ENCODE measurements at places on chromosomes 2 and 18.

- no peak for DNase-seq
Measured at GRCh38 chr2:58957188-58957840, 716.2 kb upstream of the FANCL start.

GRCh38 chr2:215832791-215833190 lies 180.6 kb downstream of the MREG start:
- no peak for DNase-seq

DNA sequence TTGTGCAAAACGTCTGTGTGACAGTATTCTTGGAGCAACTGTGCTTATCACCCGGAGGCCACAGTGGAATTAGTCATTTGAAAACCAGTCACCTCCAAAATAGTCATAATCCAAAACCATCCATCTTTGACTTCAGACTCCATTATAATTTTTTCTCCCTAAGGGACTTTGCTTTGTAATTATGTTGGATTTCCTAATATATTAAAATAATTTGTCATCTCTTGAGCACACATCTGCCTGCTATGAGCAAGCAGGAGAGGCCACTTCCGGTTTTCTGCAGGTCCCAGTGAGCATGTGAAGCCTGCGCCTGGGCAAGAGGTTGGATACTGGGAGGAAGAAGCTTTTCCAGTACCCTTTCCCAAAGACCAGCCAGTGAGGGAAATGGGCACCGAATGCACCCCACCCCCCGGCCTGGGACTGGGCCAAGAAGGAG lies 57.7 kb downstream of the ODC1 start:
- no peak for DNase-seq

GRCh38 chr2:174117951-174118930 lies 130.1 kb downstream of the OLA1 start:
- DNase-seq: peak; percentile 48

DNA sequence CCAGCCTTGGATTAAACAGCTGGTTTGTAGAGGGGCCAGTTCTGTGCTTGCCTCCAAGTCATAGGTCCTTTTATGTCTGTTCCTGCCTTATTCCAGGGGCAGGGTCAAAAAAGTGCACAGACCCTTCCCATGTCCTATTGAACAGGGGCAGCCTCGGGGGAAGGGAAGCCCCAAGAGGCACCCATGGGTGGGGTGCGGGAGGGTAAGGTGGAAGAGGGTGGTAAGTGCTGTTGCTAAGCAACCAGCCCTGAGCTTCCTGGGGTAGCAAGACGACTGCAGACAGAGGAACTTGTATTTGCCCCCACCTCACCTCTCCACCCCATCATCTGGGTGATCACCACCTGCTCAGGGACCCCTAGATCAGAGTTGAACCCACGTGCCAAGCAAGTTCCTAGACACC lies 7.7 kb downstream of the DNMT3A start:
- no peak for DNase-seq

- DNase-seq: no peak
Measured at GRCh38 chr2:221807706-221808105, 235.6 kb upstream of the EPHA4 start.

- DNase-seq: no peak
Measured at GRCh38 chr2:47061944-47062678, 93.0 kb downstream of the STPG4 start.

GRCh38 chr2:23924589-23925359 lies 2.1 kb downstream of the ATAD2B start:
- DNase-seq: no peak

DNA sequence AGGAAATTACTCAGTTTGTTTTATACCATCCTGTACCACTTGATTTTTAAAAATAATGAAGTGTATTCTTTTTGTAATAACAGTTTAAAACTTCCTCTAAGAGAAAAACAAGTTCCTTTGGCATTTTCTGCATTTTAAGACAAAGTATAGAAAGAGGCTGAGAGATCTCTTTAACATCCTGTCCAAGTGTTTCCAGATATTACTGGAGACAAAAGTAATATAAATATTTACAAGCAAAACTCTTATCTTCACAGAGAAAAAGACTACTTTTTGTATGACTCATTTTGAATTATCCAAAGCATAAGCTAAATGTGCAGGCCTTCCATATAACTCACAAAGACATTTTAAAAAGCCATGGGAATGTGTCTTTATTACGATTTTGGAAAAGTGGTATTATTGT lies 221.1 kb downstream of the RDH14 start:
- no peak for DNase-seq

GRCh38 chr18:79567481-79568147 lies 112.0 kb upstream of the CTDP1 start:
- peak; percentile 90 for DNase-seq

DNA sequence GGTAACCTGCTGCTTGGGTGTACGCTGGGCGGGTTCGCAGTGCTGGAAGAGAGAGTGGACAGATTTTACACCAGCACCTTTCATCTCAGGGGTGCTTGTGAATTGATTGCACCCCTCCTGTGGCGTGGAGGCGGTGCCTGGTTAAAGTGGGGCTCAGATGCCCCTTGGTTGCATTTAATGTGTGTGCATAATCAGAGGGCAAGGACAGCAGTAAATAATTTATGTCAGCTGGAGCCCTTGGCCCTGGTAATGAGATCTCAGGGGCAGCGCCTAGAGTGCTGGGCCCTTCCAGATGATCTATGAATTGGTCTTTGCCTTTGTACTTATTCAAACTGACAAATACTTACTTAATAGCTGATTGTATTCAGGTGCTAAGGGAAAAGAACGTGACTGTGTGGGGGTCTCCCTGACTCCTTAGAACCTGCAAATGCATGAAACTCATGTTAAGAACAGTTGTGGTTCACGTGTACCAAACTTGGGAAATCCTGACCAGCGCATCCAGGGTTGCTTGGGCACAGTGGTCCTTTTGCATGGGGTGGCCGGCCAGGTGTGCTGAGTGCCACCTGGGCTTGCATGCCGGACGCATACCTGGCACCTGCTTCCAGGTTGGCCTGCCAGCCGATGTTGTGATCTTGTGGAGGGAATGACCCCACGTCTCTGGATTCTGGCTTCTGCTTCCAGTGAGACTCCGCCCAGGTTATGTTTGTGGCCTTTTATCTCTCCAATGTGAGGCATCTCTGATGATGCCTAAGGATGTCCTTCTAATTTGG lies 118.5 kb downstream of the AGAP1 start:
- no peak for DNase-seq

GRCh38 chr18:11808001-11808855 lies 43.0 kb upstream of the CHMP1B start:
- peak; percentile 29 for DNase-seq

DNA sequence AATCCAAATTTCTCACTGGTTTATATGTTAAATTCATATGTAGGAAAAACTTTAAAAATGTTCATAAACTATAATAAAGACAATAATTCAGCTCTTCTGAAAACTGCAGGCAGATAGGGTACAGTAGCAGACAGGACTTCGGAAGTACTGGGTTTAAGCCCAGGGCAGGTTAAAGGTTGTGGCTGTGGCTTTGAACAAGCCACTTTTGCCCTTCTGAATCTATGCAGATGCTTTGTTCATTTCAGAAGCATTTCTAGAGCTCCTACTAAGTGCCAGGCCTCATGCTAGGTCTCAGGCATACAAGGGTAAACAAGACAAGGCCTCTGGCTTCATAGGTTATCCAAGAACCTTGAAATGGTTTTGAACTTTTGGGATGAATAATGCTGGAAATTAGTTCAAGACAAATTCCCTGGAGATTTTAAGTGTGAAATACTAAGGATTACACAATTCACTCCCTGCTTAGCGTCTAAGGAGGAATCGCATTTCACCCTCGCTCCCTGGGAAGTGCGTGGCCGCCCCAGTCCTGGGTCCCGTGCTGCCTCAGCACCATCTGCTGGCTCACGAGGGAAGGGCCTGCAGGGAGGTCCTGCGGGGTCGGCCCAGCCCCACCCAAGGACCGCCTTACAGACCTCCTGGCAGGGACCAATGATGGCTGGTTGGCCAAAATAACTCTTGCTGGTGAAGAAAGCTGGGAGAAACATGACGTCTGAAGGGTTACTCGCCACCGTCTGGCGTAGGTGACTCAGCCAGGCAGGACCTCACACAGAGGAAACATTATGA lies 67.7 kb upstream of the L3MBTL4 start:
- peak; percentile 66 for DNase-seq

DNA sequence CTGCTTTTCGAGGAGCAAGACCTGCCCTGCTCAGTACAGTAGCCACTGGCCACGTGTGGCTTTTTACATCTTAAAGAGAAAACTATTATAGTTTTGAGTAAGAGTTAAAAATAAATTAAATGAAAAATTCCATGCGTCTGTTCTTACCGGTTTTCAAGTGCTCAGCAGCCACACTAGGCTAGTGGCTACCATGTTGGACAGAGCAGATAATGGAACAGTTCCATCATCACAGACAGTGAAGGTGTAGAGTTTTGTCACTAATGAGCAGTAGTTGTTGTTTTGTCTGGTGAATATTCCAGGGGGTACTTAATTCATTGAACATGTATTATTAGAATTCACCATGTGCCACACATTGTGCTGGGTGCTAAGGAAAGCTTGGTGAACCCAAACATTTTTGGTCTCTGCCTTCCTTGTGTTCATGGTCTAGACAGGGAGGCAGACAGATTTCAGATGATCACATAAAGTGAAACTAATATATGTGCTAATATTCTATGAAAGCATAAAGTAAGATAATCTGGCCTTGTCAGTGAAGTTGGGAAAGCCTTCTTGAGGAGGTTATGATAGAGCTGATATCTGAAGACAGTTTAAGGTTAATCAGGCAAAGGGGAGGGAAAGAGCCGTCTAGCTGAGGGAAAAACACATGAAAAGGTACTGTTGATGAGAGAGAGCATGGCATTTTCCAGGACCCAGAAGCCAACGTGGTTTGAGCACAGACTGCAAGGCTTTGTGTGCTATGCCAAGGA lies 1.4 kb downstream of the ALMS1 start:
- DNase-seq: no peak

DNA sequence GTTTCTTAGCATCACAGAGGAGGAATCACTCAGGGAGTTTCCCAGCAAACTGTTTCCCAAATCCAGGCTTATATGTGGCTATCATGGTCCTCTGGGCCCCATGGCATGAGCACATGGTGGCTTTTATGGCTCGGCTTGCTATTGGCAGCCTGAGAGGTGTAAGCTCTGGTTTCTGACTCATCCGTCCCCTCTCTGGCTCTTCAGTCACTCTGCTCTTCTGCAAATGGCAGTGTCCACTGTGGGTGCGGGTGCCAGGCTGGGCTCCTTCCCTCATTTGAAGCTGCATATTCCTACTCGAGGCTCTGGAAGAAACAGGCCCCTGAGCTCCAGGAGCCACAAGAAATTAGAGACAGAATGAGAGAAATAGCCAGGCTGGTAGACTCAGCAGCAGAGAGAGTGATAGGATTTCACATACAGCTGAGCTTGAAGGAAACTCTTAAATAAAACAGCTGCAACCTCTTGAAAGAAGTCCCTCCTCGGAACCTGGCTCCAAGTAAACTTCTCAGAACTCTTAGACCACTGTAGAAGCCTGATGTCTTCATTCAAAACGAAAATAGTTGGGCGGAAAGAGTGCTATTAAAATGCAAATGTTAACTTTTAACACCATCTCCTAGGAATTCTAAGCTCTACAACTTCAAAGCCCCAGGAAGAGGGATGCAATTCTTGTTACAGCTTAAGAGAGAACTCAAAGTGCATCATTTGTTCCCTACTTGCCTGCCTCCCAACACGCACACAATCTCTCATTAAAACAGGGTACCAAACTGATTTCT lies 212.6 kb upstream of the SP5 start:
- DNase-seq: no peak

GRCh38 chr2:65729246-65729645 lies 296.8 kb upstream of the SPRED2 start:
- DNase-seq: no peak

DNA sequence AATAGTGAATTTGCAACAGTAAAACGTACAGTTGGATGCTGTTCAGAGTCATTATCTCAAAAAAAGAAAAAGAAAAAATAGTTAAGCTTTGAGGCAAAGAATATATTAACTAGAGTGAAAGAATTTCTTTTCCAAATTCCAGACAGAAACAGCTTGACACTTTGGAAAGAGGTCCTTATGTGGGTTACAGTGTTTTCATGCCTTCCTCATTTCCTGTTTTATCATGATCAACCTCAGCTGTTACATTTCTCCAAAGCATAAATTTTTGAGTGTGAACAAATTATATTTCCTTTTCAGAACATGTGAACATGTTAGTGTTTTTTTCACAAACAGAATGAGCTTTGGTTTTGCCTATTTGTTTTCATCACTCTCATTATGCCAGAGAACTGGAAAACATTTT lies 13.6 kb downstream of the FRZB start:
- DNase-seq: peak; percentile 6

- DNase-seq: peak; percentile 66
Measured at GRCh38 chr18:22493940-22494339, 76.2 kb upstream of the CTAGE1 start.

DNA sequence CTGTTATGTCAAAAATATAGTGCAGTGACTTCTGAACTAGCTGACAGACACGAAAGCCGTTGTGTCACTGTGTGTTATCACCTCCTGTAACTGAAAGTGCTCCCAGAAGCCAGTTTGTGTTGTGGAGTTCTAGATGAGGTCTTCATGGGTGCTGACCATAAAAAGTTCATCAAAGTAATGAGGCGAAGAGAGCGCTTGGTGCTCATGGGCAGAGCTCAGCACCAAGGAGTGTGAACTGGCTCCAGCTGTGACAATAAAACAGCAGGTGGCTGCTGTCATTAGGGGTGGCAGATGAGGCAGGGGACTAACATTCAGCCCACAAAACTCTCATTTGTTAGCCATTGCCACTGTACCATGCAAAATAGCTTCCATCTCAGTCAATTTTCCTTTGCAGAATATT lies 151.1 kb downstream of the ZNF407 start:
- no peak for DNase-seq

GRCh38 chr2:24885221-24886125 lies 34.6 kb downstream of the ADCY3 start:
- DNase-seq: no peak

DNA sequence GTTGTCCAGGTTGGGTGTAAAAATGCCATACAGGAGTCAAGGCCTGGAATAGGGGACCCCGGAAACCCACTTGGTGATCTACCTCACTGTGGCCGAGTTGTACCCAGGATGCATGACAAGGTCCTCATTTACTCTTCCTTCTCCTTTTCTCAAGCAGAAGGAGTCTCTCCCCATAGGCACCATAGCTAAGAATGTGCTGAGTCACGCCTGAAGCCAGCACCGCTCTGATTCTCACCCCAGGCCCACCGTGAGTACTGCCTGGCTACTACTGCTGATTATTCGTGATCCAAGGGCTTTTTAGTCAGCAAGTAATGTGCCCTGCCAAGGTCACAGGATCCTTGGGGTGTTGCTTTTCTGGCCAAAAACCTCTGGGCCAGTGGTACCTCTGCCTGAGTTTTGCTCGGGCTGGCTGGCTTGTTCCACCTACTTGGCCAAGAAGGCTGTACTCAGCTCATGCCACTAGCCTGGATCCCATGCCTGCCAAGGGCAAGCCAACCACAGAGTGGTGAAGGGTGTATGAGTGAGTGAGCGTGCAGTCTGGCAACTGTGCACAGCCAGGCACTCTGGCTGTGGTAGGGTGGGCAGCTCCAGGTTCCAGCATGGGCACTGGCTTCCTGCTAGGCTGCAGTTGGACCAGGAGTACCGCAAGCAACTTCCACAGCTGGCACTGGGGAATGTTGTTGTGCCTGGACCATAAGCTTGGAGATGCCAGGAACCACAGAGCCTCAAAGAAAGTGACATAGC lies 650.1 kb upstream of the VRK2 start:
- no peak for DNase-seq

- DNase-seq: no peak
Measured at GRCh38 chr2:157228946-157229345, 28.6 kb upstream of the GALNT5 start.
